KBM-7 (cell line): ENCODE measurements at places on chromosomes 7 and 10.

GRCh38 chr7:23864973-23865372, 155.0 kb downstream of the STK31 start:
- no peak for DNase-seq

- no peak for DNase-seq
These were observed 185.0 kb downstream of the HDAC9 start for GRCh38 chr7:18680576-18680975.

DNA sequence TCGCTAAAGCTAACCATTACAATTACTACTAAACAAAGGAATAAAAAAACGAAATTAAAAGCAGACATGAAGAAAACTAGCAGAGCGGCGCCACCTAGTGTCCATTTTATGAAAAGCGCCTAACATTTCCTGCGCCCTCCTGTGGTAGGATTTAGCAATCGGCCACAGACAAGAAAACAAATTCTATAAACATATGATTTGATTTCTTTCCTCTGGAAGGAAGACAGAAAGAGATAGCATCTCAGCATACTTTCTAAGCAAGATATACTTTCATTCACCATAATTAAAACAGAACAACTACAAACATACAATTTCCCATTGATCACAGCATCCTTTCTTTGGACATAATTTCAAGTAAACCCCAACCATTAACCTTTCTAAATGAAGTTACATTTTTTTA, 337.7 kb upstream of the NPVF start:
- DNase-seq, result peak; percentile 89

DNA sequence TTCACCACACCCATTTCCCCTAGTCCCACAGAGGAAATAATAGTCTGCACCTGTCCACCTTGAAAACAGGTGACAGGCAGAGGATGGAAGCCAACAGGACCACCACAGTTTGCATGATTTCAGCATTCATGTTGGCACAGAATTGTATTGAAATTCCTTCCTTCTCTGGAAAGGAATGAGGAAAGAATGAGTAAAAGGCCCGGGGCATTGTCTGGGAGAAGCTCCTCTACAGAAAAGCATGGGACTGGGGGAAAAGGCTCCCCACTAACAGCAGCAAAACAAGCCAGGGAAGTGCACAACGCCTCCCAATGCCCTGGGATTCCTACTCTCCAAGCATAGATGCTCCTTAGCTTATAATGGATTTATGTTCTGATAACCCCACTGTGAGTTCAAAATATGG, 28.5 kb upstream of the TOMM7 start:
- no peak for DNase-seq

DNA sequence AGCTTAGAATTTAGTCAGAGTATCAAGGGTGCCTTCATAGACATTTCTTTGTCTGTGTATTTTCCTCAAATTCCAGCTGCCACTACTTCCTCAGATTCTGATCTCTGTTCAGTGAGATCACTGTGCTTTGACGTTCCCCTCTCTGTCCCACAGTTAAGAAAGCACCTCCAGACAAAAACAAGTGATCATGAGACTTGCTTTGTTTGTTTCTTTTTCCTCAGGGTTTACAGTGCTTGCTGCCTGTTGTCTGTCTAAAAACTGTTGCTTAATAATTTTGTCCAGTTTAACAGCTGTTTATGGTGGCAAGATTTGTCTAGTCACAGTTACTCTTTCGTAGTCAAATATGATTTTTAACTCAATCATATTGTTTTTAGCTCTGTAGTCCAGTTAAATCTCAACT, 29.1 kb downstream of the TRUB1 start:
- DNase-seq, result no peak

DNA sequence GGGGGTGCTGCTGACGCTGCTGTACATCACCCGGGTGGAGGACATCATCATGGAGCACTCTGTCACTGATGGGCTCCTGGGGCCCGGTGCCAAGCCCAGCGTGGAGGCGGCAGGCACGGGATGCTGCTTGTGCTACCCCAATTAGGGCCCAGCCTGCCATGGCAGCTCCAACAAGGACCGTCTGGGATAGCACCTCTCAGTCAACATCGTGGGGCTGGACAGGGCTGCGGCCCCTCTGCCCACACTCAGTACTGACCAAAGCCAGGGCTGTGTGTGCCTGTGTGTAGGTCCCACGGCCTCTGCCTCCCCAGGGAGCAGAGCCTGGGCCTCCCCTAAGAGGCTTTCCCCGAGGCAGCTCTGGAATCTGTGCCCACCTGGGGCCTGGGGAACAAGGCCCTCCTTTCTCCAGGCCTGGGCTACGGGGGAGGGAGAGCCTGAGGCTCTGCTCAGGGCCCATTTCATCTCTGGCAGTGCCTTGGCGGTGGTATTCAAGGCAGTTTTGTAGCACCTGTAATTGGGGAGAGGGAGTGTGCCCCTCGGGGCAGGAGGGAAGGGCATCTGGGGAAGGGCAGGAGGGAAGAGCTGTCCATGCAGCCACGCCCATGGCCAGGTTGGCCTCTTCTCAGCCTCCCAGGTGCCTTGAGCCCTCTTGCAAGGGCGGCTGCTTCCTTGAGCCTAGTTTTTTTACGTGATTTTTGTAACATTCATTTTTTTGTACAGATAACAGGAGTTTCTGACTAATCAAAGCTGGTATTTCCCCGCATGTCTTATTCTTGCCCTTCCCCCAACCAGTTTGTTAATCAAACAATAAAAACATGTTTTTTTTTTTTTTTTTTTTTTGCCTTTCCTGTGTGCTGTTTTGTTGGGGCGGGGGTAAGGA, 55.8 kb downstream of the TSPAN15 start:
- DNase-seq, result peak; percentile 12
